ELR (cell line): ENCODE measurements at places on chromosomes 12 and 14.

DNA sequence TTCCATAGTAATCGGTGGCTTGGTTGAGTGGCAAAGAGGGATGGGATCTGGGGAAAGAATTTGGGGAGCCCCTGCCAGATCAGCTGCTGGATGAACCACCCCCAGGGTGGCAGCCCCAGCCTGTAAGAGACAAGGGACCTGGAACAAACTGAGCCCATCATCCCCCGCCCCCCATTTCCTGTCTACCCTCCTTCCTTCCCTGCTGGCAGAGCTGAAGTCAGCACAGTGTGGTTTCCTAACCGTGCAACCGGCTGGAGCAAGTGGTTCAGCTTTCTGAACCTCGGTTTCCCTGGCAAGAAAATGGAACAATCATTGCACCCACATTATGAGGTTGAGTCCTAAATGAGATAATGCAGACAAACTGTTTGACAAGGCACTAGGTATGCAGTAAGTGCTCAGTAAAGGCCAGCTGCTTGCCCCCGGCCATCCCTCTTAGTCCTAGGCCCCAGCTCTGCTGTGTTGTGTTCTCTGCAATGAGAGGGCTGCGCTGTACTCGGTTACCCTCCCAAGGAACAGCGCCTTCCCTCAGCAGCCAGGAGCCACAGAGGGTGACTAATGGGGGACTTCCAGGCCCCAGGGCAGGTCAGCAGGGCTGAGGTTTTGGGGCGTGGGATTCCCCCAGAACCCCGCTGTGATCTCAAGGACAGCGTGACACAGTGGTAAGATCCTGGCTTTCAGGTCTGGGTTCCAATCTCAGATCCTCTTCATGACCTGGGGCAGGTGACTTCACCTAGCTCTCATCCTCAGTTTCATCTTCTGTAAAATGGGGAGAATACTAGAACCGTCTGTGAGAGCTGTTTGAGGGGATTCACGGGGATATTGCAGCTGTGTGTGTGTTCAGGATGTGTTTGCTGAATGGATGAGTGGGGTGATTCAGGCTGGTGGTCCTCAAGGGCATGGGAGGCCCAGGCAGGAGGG lies 16.5 kb downstream of the SELPLG start:
- DNase-seq: peak; percentile 86

GRCh38 chr12:26523708-26524150 lies 309.3 kb downstream of the ITPR2 start:
- peak; percentile 62 for DNase-seq

DNA sequence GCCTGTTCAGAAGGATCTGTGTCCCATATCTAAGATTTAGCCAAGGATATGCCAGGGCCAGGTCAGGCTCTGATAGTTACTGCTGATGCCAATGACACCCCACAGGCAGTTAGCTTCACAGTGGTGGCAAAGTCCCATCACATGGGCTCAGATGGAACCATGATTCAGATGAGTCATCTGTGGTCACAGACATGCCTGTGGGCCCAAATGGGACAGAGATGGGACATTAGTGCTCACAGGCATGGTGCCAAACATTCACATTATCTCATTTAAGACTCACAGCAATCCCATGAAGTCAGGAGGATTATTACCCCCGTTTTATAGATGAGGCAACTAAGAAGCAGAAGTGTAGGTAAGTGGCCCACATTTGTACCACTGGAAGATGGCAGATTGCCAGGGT lies 207.8 kb downstream of the DPF3 start:
- DNase-seq: peak; percentile 34

DNA sequence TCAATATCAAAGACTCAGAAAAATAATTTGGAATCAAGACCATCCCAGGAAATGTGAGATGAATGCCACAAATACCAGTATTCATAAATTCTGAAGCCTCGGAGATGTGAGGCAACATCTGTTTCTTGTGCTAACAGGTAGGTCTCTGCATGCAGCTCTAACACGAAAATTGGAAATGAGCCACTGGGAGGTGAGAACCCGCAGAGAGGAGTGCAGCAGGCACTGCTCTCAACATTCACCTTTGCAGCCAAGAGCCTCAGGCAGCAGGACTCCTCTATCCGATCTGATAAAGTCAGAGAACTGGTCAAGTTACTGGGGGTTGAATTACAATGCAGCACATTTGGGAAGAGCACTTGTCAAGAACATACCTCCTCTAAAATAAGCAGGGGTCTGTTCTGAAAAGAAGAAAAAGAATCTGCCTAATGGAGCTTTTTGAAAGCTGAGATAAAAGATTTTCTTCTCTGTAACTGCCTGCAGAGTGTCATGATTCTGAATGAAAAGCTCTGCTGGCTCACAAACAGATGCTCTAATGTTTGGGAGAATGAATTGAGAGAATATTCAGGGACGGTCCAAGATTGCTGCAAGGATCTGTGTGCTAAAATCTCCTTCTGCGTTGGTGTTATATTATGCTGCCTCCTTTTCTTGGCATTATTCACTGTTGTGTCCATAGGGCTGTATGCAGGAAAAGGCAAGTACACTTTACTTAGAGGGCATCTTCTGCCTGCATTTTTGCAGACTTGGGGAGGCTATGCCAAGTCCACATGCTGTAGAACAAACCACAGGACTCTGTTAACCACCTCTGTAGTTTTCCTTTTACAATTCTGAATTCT lies 209.6 kb upstream of the KRR1 start:
- DNase-seq: no peak

DNA sequence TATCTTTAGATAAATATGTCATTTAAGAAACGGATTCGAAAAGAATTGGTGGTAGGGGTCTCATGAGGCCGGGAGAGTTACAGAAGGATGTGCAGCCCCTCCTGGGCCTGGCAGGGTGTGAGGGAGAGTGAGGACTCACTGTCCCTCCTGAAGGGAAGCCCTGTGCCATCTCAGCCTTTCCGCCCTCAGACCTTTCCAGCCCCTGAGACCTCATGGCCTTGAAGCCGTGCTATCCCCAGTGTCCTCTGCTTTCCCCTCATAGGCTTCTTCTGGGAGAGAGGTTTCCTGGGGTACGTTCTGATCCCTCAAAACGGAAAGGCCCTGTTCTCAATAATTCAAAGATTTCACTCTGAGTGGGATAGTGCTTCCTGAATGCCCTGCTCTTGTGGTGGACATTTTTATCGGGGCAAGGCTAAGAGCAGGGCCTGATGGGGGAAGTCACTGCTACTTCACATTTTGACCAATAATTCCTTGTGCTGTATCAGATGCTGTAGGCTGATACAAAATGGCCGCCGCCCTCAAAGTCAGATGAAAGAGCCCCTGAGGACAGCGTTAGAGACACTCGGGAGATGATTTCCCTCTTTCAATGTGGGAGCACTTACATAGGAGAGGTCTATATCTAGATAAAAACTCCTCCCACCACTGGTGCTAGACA lies 1.3 kb downstream of the CD4 start:
- DNase-seq: no peak

DNA sequence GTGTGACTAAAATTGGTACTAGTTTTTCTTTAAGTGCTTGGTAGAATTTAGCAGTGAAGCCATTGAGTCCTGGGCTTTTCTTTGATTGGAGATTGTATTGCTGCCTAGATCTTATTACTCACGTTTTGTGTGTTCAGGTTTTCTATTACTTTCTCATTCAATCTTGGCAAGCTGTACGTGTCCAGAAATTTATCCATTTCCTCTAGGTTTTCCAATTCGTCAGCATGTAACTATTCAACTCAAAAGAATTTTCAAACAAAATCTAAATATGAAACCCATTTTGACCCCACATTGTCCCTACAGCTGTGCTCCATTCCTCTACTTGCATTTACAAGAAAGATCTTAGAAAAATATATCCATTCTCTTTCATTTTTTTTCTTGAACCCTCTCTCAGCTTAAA lies 1613.4 kb upstream of the SEL1L start:
- peak; percentile 1 for DNase-seq
